ENCODE measurements at places on chromosomes 16 and 17. TPM values are rescaled to one million over a fixed set of nuclear protein-coding genes. Genes with fewer than 3 reads are reported as not detected.

GRCh38 chr17:313911-314613 lies 38.5 kb downstream of the RPH3AL start:
- no peak for DNase-seq

ZPBP2 gene
- not detected for total RNA-seq

GRCh38 chr17:65278050-65278819 lies 141.1 kb downstream of the RGS9 start:
- peak; percentile 58 for DNase-seq

DNA sequence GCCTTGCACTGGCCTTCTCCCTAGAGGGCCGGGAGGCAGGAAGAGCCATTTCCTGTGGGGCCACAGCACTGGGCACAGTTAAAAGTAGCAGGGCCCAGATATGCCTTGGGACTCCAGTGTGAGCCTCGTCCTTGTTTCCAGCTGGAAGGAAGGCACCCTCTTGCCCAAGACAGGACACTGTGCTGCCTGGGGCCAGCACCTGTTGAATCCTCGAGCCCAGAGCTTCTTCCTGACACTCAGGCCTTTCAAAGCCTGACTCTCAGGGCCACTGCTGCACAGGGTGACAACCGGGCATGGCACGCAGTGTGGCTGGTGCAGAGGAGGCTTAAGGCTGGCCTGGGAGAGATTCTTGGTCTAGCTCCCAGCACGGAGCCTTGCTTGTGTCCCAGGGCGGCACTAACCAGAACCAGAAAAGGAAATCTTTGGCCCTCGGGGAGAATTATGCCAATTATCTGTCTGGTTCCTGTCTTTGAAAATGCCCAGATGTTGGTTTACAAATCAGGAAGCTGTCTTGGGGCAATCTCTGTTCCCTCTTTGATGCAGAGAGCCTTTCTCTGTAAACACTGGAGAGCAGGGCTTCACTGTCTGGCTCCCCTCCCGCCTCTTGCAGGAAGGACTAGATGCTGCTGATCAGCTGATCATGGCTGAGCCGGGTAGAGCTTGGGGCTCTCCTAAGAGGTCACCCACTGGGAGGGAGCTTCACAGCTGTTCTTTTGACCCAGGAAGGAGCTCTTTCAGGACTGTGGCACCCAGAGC lies 11.1 kb downstream of the LDHD start:
- peak; percentile 54 for DNase-seq

GRCh38 chr17:72440961-72441360 lies 320.1 kb downstream of the SOX9 start:
- no peak for DNase-seq
